ENCODE measurements at places on chromosomes 11 and 22.

GRCh38 chr11:121588747-121589146 is 136.0 kb upstream of the SORL1-AS1 start:
- DNase-seq, result no peak

GRCh38 chr11:134741453-134742223 is 329.6 kb upstream of the B3GAT1 start:
- DNase-seq, result no peak

DNA sequence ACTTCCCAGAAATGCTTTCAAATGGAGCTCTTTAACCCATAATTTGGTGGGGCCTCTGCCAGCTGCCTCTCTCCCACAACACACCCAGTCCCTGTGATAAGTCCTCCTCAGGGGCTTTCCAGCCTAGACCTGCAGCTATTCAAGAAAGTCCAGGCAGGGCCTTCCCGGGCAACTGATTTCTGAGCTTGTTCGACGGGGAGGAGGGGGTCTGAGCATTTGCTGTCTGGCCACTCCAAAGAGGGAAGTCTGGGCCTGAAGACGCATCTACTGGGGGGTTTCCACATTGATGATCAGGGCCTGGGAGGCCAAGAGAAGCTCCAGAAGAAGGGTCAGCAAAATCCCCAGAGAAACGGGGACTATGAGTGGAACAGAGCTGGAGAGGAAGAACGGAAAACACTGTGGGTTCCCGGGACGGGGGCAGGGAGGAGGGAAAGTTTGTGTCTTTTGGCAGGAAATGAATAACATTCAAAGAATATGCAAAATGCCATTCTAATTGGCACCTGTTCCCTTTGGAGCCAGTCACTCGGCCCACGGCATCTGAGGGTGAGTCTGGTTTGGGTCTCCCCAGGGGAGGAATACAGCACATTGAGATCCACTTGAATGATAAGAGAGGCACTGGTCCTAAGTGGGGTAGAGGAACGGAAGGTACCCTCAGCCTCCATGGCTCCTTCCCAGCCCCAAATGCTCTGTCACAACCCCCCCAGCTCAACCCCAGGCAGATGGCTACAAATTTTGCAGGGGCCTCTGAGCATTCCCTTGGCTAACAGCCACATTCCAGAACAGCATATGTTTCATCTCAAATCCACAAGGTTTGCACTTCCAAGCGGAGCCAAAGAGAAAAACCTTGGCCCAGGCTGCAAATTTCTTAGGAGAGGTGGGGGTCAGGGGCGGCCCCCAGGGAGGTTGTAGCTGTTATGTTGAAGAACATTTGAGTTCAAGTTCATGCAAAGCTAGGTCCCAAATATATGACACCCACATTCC is 72.0 kb downstream of the RPUSD4 start:
- DNase-seq, result no peak

DNA sequence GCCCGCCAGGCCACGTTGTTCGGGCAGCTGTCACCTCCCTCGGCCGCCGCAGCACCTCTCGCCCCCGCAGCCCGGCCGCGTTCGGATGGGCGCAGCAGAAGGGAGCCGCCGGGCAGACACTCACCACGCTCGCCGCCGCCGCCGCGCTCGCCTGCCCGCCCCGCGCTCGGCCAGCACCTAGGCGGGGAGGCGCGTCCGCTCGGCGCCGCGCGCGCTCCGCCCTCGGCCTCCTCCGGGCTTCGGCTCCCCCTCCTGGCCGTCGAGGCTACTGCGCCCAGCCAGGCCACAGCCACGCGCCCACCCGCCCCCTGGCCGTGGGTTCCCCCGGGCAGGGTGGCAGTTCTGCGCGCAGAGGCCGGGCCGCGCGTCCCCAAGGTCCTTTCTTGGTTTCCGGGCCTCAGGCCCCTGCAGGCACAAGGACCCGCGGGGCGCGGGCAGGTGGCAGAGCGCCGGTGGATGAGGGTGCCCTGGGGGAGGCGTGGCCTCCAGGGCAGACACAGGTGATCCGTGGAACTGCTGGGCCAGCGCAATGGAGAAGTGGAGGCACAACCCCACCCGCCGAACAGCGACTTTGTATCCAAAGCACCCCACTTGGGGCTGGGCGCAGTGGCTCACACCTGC is at the start of gene SLC25A22:
TSS of gene SLC25A22 (minus strand) at position 189 of the 621 bp plus-strand sequence. CDS start 3,275 bp downstream, outside the sequence.
- DNase-seq, result peak; percentile 79

- no peak for DNase-seq
Observed at GRCh38 chr11:36214976-36215692, 74.1 kb downstream of the COMMD9 start.

GRCh38 chr11:118608360-118609227 is 1.2 kb downstream of the PHLDB1 start:
- DNase-seq, result peak; percentile 86

Data from CD4-positive, alpha-beta T cell treated with Interleukin-1 beta for 1 hour (primary cell).